ENCODE measurements at places on chromosomes 11 and 22.

DNA sequence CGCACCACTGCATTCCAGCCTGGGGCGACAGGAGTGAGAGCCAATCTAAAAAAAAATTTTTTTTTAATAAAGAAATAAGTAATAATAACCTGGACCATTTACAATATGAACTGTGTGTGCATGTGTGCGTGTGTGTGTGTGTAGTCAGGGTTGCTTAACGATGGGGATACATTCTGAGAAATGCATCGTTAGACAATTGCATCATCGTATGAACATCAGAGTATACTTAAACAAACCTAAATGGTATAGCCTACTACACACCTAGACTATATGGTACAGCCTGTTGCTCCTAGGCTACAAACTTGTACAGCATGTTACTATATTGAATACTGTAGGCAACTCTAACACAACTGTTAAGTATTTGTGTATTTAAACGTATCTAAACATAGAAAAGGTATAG, 26.4 kb downstream of the RDX start:
- DNase-seq: no peak

DNA sequence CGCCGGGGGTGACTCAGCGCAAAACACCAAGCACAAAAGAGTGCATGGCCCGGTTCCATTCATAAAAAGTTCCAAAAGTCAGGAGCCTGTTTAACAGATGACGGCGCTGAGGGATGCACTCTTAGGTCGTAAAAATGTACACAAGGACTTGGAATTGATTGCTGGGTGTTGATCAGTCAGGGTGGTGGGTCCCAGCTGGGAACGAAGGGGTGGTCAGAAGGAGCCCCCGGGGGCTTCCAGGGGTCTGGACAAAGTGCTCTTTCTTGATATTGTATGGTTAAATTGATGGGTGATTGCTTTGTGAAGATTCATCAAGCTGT, 20.7 kb downstream of the IFITM10 start:
- DNase-seq: no peak

DNA sequence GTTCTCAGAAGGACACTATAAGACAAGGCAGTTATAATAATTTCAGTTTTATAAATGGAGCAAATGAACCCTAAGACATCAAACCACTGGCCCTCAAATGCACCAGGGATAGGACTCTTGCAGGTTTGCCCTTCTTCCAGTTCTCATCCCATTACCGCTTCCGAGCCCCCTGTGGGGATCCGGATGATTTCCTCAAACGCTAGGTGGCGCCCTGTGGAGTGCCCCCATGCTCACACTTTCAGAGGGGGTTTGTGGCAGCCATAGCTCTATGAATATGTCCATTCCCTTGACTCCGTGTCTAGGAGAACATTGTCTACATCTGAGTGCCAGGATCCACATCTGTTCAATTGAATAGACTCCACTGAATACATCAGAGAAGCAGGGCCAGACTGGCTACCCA, 816.3 kb downstream of the NTM start:
- DNase-seq: no peak

DNA sequence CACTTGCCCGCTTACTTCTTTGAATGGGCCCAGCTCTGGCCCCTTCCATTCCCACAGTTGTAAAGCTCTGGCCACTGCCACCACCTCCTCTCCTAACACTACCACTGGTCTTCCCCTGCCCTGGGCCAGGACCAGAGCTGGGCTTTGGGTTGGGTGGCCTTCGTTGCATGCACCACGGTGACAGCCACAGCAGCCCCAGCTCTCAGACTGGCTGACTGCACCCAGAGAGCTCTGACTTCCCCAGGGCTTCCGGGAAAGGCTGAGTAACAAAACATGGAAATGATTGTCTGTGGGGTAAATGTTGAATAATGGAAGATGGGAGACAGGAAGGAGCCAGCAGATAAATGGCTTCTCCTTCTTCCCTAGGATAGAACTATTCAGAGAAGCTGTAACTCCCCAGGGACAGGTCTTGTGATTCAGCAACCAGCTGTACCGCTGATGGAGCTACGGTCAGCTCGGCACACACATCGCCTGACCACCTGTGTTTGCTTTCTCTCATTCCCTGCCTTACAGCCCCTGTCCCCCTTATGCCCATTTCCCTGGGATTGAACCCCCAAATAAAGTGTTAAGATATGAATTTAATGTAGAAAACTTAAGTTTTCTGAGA, 27.6 kb downstream of the SCN4B start:
- DNase-seq: no peak

DNA sequence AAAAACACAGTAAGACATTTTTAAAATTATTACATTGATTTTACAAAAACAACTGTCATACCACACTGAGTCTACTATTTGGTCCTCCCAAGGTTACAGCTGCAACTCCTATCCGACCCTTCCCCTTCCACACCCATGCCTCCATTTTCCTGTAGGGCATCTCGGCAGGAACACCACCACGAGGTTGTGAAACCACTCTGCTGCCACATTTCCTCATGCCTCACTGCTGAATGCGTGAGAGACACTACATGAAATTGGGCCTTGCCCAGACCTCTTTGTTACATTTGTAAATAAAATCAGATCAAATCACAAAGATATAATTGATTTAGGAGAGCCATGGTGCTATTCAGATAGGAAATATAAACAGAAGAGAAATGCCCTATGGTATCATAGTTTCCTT, 2.0 kb downstream of the ARHGAP32 start:
- DNase-seq: no peak

- peak; percentile 24 for DNase-seq
Observed at GRCh38 chr11:95891423-95892170, 32.3 kb downstream of the MTMR2 start.

DNA sequence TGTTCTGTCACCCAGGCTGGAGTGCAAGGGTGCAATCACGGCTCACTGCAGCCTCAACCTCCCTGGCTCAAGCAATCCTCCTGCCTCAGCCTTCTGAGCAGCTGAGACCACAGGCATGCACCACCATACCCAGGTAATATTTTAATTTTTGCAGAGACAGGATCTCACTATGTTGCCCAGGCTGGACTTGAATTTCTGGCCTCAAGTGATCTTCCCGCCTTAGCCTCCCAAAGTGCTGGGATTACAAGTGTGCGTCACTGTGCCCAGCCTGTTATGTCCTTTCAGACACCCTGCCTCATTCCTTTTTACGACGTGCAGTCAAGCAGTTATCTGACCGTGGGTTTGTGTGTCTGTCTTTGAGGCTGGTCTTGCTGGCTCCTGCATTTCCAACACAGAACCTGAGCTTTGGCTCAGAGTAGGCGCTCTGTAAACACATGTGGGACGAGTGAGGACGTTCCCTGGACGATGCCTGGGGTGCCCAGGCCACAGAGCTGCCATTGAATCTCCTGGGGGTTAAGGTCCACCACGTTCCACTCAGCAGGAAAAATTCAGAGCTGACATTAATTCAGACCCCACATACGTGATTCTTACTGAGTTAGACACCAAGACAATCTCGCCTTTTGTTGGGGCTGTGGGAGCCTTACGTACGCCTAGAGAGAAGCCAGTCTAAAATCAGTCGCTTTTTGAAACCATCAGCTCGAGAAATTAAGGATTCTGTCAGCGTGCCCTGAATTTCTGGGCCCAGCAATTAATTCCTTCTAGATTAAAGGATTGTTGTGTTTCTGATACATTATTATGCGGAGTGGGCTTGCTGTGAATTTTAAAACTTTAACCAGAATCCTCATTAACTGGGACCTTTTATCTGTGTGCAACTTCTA, 21.5 kb upstream of the EMID1 start:
- DNase-seq: no peak

- DNase-seq: no peak
Observed at GRCh38 chr22:23236440-23237184, 56.3 kb downstream of the BCR start.

GRCh38 chr11:102118937-102119336, 8.7 kb downstream of the YAP1 start:
- DNase-seq: no peak

- DNase-seq: no peak
Observed at GRCh38 chr11:61690706-61691379, 10.7 kb downstream of the DAGLA start.

DNA sequence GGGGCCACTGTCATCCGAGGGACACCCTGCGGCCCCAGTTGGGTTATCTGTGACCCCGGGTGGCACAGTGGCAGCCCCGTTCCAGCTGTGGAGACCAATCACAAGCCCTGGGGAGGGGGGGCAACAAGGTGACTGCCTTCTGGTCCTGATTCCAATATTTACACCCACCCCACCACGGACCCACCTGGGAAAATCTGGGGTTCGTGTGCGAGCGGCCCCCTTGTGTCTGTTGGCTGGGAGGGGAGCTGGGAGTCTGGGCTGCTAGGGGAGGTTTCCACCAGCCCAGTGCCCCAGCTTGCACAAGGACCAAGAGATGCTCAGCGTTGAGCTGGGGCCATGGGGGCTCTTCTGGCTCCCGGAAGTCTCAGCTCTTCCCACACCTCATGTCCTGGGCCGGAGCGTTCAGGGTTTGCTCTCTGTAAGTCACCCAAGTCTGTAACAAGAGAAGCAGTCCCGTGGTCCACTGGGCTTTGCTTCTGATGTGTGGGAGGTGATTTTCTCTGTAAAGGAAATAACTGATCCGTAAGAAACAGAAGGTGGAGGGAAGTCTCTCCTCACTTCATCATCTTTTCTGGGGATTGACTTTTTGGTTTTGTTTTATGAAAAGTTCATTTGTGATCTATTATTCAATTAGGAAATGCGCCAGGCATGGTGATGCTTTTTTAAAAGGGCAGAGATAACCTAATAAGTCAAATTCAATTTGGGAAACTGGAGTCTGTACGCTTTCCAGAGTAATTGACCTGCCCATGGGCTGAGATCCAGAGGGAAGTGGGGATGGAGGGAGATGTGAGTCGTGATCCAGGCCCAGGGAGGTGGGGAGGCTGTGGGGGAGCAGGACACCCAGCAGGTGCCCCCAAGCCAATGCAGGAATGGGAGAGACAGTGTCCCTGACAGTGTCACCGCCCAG, 22.4 kb upstream of the GAL start:
- DNase-seq: no peak

GRCh38 chr11:125164422-125165110, at the start of gene PKNOX2:
Gene PKNOX2 (plus strand): TSS chr11:125164751. CDS start chr11:125351306, 186,555 bp downstream.
- DNase-seq: no peak

- DNase-seq: peak; percentile 74
Observed at GRCh38 chr11:123020968-123021367, 39.3 kb upstream of the BSX start.

GRCh38 chr11:119605137-119605665, 123.8 kb downstream of the NECTIN1 start:
- DNase-seq: no peak

DNA sequence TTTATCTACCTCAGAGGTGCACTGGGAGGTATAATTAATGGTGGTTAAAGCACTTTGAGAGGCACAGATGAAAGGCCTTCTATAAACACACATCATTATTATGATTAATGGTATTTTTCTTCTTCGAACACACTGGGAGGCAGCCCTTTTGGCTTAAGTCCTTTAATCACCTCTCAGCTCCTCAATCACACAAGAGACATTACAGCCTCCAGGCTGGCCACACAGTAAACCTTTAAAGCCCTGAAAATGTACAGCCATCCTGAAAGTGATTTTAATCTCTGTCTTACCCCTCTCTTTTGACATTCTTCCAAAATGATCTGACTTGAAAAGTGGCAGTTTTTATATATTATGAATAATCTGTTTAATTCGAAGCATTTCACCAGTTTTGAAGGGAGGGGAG, 54.3 kb upstream of the VSTM5 start:
- no peak for DNase-seq

DNA sequence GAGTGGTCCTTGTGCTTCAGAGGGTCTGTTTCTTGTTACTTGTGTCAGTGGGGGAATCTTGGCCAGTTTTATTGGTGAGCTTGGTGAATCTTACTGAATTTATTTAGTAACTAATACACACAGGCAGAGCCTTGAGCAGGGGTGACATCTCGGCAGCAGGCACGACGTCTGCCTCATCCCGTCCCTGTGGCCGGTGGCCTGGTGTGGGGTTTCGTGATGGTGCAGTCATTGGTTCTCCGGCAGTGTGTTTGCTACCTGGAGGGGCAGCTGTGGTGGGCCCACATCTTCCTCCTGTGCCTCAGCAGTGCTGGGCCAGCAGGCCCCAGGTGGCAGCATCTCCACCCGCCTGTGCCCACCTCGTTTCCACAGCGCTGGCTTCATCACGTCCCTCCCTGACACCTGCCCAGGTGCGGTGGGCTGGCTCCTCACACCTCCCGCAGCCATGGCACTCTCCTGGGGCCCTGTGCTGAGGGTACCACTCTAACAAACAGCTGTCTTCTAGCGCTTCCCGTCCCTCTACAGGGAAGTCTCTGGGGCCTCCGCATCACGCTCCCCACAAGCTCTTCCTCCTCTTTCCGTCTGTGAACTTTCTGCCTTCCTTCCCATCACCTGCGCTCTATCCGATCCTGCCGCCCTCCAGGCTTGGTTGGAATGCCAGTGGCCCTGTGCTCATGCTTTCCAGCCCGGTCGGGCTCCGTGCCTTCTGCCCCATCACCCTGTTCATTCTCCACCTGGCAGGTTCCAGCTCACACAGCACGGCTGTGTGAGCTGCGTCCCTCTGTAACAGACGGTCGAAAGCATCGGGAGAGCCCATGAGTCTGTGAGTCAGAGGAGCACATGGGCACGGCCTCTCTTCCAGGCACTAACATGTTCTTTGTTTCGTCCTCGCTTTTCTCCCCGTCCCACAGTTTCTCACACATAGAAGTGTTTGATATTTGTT, 203.4 kb downstream of the TBC1D22A start:
- no peak for DNase-seq

- no peak for DNase-seq
Observed at GRCh38 chr11:131744847-131745246, 374.4 kb downstream of the NTM start.

- peak; percentile 65 for DNase-seq
Observed at GRCh38 chr22:22111267-22111751, 128.7 kb upstream of the TOP3B start.

- DNase-seq: no peak
Observed at GRCh38 chr11:76744186-76745043, 38.7 kb upstream of the TSKU start.

DNA sequence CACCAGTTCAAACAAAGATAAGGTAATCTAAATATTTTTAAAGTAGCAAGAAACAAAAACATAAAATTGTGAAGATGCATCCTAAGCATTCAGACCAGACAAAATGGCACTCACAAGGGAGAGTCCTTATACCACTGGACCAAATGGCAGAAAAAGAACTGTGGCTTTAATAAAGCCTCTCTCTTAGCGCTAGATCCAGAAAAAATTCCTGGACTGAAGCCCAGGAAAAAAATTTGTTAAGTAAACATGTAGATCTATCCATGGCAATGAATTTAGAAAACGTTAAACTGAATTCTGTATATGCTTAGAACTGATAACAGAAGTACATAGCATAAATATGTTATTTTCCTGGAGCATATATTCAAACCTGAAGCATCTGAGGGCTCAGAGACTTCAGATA, 11.8 kb upstream of the CD59 start:
- no peak for DNase-seq

GRCh38 chr11:59053387-59053786, 32.7 kb upstream of the GLYATL1B start:
- DNase-seq: peak; percentile 84

- DNase-seq: no peak
Observed at GRCh38 chr11:85918910-85919794, 64.0 kb downstream of the CCDC83 start.

DNA sequence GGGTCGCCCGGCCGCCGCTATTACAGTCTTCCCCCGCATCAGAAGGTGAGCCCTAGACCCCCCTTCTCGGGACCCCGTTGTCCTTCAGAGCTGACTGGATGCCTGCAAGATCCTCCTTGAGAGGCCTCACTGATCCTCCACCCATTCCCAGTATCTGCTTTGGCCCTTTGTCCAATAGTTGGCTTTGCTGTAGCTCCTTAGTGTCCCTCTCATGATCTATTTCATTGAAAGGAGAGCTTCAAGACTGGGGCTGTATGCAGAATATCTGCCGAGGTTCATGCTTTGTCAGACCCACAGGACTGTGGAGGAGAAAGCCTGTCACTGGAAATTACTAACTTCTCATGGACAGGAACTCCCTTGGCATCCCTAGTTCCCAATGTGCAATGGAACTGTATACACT, 499 bp downstream of the DLAT start:
- peak; percentile 38 for DNase-seq

All from NAMALWA (cell line).